ENCODE measurements at places on chromosomes 12 and 14.

GRCh38 chr12:108633081-108633533, 587 bp downstream of the SELPLG start:
- DNase-seq = no peak

DNA sequence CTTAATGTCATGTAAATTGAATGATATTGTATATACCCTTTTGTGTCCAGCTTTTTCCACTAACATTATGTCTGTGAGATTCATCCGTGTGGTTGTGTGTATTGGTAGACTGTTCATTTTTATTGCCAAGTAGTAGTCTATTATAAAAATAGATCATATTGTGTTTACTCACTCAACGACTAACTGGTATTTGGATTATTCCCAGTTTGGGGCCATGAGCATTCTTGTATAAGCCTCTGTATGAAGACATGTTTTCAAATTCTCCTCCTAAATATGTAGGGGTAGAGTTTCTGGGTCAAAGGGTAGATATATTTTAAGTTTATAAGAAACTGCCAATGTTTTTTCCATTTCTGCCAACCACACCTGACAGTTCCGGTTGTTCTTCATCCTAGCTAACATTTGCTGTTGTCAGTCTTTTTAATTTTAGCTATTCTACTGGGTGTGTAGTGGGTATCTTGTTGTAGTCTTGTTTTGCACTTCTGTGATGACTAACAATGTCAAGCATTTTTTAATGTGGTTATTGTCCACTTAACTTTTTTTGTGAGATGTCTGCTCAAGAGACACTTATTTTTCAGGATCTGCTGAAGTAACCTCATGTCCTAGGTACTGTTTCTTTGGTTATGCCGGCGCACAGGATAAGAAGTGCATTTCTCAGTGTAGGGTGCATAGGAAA, 93.2 kb downstream of the DACT1 start:
- no peak for DNase-seq

GRCh38 chr14:95609398-95609990, 74.6 kb downstream of the GLRX5 start:
- peak; percentile 71 for DNase-seq

- DNase-seq = no peak
These were observed 158.9 kb upstream of the FOXG1 start for GRCh38 chr14:28607661-28608060.
